Endothelial cell (in vitro differentiated cells): ENCODE measurements at places on chromosomes 6 and 20.

GRCh38 chr6:75103431-75103830 is 102.4 kb downstream of the COL12A1 start:
- no peak for DNase-seq

DNA sequence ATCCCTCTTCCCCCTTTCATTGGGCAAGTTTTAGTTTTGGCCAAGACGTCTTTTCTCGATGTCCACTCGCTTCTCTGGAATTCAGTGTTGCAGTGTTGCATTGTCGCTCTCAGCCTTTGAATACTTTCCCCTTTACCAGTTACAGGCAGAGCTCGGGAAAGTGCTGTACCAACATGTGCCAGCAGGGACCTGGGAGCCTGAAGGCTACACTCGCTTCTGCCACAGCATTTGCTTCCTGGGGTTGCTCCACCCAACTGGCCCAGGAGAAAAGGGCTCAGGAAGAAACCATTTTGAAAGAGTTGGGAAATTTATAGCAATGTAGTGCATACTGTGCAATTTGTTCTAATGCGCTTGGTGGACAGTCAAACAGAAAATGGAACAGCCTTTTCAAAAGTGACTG is 78.6 kb downstream of the LINC00237 start:
- DNase-seq, result peak; percentile 51

GRCh38 chr6:6730831-6731230 is 142.3 kb downstream of the LY86 start:
- no peak for DNase-seq

DNA sequence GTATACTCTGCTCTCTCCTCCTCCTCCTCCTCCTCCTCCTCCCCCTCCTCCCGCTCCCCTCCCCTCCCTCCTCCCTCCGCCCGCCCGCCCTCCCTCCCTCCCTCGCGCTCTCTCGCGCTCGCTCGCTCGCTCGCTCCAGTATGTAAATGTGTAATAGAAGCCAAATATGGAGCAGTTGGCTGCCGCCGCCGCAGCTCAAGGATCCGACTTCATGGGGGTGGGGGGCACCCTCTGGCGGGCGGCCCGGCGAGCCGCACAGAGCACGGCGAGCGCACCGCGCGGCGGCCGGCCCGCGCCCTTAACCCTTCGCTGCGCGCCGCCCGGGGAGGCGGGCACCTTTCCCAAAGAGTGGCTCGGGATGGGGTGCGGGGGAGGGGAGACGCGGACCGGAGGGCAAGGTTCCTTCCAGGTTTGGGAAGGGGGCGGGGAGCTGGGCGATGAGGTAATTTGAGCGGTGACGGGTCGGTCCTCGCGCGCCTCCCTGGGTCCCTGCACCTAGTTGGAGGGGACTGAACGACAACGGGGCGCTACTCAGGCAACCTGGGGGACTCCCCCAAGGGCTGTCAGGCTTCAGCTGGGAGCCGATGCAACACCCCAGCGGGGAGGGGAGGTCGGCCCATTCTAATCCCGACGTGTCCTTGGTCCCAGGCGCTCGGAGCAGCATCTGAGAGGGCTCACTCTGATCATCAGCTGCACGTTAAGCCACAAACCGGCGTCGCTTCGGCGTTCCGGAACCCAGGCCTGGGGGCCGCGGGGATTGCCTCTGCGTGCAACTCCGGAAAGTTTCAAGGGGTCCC is 409 bp upstream of the ATXN1 start:
- DNase-seq, result peak; percentile 74

- no peak for DNase-seq
Measured at GRCh38 chr6:76448109-76448508, 375.6 kb upstream of the IMPG1 start.

- no peak for DNase-seq
Measured at GRCh38 chr6:112967974-112968373, 620.8 kb downstream of the RFPL4B start.

- no peak for DNase-seq
Measured at GRCh38 chr20:47484303-47484702, 17.4 kb upstream of the NCOA3 start.

DNA sequence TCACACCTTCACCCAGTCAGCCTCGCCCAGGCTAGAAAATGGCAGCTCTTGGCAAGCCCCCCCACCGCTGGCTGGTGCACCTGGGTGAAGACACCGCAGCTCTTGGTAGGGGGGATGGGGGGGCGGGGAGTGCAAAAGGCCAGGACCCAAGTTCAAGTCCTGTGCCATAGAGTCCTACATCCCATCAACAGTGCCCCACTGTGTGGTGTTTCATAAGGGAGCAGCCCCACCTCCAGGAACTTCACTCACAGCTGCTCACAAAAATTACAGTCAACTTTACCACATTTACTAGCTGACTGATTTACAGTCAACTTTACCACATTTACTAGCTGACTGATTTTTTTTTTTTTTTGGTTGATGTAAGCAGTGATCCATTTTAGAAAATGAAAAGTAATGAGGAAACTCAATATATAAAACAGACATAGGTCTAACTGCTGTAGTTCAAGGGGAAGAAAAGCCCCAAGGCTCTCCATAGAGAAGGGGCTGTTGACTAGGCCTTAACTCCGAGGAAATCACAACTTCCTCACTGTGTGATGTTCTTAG is 208.9 kb upstream of the SNX9 start:
- DNase-seq, result no peak

DNA sequence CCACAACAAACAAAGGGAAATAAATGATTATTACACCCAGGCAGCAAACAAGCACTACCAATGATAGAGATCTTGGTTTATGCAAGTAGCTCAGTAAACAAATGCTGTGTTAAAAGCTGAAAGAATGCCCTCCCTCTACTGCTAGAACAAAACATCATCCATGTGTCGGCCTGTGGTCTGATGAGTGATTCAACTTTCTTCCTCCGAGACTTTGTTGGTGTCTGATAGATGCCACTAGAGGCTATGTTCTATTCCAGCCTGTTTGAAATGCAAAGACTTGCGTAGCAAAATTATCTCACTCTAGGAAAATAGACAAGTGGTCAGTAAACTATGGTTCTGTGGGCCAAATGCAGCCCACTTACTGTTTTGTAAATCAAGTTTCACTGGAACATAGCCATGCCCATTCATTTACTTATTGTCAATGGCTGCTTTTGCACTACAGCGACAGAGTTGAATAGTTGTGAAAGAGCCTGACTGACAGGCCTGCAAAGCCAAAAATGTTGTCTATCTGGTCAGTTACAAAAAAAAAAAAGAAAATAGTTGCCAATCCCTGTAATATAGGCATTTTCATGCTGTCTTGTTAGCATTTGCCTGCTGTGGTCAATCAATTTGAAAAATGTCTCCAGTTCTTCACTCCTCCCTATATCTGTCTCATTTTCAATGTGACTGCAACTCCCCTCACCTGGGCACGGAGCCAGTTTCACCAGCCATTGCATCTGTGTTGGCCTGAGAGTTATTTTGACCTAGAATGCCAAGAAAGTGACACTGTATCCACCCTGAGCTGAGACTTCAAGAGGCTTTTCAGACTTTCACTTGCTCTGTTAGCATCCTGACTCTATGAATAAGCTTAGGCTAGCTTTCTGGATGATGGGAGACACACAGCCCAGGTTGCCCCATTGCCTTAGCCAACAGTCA is 544.6 kb upstream of the BTBD3 start:
- DNase-seq, result no peak

- no peak for DNase-seq
Measured at GRCh38 chr6:154806804-154807203, 73.6 kb downstream of the SCAF8 start.

DNA sequence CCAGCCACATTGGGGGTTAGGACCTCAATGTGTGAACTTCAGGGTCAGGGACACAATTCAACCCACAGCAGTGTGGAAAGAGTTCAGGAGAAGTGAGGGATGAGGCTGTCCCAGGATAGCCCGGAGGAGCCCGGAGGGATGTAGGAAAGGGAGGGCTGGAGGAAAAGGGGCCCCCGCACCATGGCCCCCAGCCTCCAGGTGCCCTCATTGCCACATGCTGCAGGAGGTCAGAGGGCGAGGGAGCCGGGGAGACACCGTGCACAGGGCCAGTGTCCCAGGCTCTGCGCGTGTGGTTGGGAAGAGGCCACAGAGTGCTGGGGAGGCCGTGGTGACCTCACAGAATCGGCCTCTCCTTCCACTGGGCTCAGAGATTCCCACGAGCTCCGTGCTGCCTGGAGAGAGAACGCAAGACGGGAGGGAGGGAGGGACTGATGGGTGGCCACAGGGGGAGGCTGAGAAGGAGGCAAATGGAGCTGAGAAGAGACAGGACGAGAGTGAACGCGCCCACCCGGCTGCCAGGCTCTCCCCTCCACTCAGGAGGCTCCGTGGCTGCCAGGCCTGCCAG is 215.1 kb downstream of the DLL1 start:
- DNase-seq, result no peak

- DNase-seq, result no peak
Measured at GRCh38 chr20:366041-366718, 14.4 kb upstream of the TRIB3 start.
